ENCODE measurements at places on chromosomes 5 and 9.

DNA sequence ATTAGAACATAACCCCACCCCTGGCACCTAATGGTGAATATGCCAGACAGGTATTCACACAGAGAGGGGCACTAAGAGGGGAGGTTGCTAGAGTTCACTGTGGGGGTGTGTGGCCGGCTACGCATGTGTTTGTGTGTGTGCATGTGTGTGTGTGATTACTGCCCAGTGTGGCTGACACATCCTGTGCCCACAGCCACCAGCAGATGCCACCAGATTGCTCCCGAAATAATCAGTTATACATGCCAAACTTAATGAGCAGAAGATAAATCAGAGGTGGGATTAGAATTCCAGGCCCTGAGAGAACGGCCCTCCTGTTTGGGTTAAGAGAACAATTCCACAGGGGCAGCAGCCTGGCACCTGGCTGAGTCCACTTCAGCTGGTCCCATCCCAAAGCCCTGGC lies 91.8 kb upstream of the TBCA start:
- no peak for DNase-seq

- no peak for DNase-seq
These were observed 36.4 kb upstream of the TBC1D2 start for GRCh38 chr9:98291820-98292219.

DNA sequence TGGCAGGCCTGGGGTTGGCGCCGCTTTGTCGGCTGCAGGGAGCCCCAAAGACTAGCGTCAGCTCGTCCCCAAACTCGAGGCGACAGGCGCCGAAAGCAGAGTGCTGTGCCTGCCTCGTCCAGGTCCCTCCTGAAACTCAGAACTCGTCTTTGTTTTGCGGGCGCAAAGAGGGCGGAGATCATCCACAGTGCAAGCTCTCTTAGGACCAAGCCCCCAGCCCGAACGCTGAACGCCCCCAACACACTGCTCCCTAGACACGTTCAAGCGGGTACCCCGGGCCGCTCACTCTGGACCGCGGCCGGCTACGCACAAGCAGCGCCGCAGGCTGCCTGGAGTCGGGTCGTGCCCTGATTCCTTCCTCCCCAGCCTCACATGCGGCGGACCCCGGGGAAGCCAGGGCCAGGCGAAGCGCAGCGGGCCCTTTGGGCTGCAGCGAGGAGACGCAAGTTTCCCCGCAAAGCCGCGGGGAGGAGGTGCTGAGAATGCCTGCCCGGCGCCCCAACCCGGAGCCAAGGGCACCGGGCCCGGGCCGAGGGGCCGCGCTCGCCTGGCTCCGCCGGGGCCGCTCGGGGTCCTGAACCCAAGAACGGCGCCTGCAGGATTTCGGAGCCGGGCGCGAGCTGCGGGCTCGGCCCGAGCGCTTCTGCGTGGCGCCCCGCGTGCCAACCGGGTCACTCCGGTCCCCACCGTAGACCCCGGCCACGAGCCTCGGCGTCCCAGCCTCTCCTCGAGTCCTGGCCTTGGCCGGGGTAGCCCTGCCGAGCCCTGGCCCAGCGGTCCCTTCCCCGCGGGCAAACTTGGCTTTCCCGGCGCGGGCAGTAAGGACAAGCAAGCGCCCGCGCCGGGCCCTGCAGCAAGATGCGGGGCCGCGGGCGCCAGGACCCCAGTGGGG lies 738 bp downstream of the FSTL4 start:
- no peak for DNase-seq

GRCh38 chr9:97140566-97140965 lies 101.6 kb upstream of the CTSV start:
- no peak for DNase-seq

DNA sequence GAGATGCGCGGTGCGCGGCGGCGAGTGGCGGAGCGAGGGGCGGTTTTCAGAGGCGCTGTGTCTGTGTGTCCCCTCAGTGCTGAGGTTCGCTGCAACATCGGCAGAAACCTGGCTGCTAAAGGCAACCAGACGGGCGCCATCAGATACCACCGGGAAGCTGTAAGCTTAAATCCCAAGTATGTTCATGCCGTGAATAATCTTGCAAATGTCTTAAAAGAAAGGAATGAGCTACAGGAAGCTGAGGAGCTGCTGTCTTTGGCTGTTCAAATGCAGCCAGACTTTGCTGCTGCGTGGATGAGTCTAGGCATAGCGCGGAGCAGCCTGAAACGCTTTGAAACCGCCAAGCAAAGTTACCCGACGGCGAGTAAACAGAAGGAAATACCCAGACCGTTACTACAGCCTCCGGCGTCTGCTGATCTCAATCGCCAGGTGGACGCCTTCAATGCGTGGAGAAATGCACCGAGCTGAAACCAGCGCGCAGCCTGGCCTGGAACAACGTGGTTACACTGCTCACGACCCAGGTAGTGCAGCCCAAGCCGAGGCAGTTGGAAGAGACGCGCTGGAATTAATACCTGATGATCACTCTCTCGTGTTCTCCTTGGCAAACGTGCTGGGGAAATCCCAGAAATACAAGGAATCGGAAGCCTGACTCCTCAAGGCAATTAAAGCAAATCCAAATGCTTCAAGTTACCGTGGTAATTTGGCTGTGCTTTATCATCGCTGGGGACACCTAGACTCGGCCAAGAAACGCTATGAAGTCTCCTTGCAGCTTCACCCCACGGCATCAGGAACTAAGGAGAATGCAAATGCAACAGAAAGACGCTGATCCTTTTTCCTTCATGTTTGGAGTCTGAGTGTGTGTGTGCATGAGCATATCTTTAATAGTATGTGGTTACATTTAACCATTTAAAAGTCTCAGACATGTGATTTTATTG lies 15.9 kb downstream of the OR2V1 start:
- peak; percentile 21 for DNase-seq

DNA sequence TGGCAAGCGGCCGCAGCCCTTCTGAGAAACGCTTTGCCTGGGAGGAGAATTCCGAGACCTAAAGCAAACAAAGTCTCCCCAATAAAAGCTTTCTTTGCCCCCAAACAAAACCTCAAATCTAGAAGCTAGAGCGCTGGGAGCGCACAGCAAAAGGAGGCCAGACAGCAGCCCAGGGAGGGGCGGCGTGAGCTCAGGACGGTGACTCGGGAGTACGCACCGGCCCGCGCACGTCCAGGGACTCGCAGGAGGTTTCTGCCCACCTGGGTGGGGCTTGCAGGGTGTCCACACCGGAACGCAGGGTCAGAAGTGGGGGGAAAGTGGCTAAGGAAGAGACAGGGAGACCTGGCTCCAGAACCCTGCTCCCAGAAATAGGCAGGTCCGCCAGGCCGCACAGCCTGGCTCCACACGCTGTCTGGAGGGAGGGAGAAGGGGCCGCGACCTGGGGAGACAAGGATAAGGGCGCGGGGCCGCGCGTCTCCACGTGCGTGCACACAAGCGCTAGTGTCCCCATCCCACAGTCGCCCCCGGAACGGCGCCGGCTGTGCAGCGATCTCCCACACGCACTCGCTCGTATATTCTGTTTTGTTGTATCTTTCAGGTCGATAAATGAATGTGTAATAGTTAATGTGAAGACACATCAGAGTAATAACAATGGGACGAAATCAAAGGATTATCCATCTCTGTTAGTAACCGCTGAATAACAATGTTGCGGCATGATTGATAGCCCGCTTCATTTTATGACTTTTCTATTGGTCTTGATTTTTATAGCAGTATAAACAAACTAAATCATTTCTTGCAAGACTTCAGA lies 2.3 kb upstream of the OTP start:
- DNase-seq, result no peak

GRCh38 chr5:32030686-32031085 lies 143.4 kb downstream of the GOLPH3 start:
- no peak for DNase-seq

DNA sequence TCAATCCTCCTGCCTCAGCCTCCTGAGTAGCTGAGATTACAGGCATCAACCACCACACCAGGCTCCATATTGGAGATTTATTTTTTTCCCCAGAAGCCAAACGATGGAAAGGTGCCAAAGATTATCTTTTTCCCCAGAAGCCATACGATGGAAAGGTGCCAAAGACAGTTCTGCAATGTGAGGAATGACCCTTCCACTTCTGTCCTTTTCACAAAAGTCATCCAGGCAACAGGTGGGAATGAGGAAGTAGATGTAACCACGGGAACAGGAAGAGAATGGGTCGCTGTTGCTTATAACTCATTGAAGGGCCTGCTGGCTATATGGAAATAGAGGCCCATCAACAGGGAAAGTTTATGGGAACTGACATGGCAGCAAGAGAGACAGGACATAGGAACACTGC lies 233.7 kb upstream of the MSX2 start:
- DNase-seq, result no peak

- DNase-seq, result no peak
These were observed at the start of gene LPAR1 for GRCh38 chr9:111038331-111039230. TSS of gene LPAR1 (minus strand) at chr9:111038470. CDS start at chr9:110972117, 66,353 bp downstream.

- peak; percentile 18 for DNase-seq
These were observed 25.9 kb upstream of the AP3B1 start for GRCh38 chr5:78320401-78320800.

DNA sequence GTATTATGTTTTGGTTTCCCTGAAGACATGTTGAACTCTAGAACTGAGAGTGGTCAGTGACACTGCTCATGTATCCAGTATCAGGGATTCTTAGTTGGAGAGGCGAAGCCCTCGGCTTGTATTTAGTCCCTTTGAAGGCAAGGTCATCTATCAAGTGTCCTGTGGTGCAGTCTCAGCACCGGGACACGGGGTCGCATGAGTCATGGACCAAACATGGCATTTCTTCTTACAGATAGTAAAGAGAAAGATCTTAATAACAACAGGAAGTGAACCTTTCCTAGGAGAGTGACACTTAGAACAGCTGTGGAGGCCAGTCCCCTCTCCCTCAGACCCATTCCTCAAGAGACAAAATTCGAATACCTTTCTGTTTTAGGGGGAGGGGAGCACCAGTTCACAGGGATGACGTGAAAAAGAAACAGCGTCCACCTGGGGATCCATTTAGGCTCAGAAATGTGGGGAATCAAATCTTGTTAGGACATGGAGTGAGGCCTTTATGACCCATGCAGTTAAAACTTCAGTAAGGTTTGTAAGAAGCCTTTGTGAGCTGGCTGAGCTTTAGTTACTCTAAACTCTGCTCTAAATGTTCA lies 86.5 kb downstream of the ADGRV1 start:
- peak; percentile 3 for DNase-seq

DNA sequence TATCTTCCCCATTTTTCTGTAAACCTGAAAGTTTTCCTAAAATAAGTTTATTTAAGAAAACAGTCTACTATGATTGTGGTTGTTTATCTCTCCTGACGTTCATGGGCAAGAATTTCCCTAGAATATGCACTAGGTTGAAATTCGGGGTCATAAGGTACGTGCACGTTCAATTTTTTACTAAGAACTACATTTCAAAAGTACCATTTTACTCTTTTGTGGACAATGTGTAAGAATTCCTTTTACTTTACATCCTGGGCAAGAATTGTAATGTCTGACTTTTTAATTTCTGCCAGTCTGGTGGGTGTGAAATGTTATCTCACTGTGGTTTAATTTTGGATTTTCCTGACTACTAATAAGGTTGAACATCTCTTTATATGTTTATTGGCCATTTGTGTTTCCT lies 12.4 kb downstream of the IL5 start:
- DNase-seq, result no peak

DNA sequence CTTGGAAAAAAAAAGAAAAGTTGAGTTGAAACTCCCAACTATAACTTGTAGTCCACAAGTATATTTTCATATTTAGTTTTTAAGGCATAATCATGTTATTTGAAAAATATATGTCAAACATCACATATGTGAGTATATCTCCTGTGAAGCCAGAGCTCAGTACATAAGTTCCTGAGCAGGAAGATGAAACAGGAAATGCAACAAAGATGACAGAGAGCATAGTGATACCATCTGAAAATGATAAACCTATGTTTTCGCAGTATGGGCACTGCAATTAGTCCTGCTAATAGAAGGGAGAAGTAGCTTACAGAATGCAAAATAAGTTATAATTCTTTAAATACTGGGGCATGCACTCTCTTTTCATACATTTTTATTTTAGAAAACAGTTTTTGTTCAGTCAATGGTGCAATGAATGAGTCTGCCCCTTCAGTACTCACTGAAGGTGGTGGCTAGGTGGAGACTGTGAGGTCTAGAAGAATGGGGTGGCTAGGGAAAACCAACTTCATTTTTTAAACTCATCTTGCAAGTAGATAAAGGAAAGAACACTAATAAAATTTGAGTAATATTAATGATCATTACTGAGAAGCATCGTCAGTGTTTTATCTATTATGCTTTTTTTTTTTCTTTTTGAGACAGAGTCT lies 54.1 kb upstream of the FYB1 start:
- no peak for DNase-seq

- no peak for DNase-seq
These were observed 1.1 kb upstream of the DOCK2 start for GRCh38 chr5:169635936-169636335.

- no peak for DNase-seq
These were observed 8.2 kb upstream of the IRF1 start for GRCh38 chr5:132498686-132499271.

DNA sequence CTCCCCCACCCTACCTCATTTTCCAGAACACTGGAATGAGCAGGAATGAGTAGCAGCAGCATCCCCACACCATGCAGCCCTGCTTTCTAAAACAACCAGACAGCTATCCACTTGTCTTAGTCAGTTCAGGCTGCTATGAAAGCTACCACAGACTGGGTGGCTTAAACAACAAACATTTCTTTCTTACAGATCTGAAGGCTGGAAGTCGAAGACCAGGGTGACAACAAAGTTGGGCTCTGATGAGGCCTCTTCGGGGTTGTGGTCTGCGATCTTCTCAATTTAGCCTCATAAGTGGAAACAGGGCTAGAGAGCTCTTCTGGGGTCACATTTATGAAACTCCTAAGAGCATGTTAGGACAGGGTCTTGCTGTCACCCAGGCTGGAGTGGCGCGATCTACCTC lies 38.9 kb downstream of the LPAR1 start:
- DNase-seq, result no peak

DNA sequence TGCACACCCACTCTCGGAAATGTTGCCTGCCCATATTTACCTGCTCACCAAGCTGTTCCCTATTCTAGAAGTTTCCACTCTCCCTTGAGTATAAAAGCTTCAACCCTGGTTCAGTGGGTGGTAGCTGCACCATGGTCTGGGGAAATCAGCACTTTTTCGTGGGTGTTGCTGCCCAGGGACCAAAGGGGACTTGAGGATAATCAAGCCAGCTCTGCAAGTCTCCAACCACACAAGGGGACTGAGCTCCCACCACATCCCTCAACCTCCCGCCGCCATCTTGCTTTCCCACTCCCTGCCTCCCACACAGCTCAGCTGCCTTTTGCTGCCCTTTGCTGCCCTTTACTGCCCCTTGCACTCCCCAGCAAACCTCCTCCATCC lies 210.0 kb downstream of the AUH start:
- DNase-seq, result no peak

GRCh38 chr9:119701651-119702050 lies 332.4 kb upstream of the BRINP1 start:
- no peak for DNase-seq

- DNase-seq, result no peak
These were observed 48.9 kb downstream of the DYNC2I2 start for GRCh38 chr9:128607642-128608350.

GRCh38 chr5:15835514-15835913 lies 335.5 kb downstream of the FBXL7 start:
- DNase-seq, result peak; percentile 34

All from HTR-8/SVneo (cell line).